ENCODE measurements at places on chromosomes 4 and X.

DNA sequence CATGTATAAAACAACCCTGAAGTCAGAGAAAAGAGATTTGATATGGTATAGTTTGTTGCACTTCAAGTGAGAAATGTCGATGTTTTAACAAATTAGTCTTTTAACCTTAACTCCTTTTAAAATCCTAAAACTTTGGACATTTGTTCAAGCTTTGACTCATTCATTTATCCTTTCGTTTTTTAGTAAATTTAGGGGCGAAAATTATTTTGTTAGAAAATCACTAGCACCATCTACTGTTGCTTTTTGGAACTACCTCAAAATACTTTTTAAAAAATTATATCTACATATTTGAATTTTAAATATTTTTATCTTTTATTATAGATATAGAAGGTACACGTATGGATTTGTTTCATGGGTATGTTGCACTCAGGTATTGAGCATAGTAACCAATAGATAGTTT, 165.1 kb upstream of the POF1B start:
- DNase-seq: no peak

DNA sequence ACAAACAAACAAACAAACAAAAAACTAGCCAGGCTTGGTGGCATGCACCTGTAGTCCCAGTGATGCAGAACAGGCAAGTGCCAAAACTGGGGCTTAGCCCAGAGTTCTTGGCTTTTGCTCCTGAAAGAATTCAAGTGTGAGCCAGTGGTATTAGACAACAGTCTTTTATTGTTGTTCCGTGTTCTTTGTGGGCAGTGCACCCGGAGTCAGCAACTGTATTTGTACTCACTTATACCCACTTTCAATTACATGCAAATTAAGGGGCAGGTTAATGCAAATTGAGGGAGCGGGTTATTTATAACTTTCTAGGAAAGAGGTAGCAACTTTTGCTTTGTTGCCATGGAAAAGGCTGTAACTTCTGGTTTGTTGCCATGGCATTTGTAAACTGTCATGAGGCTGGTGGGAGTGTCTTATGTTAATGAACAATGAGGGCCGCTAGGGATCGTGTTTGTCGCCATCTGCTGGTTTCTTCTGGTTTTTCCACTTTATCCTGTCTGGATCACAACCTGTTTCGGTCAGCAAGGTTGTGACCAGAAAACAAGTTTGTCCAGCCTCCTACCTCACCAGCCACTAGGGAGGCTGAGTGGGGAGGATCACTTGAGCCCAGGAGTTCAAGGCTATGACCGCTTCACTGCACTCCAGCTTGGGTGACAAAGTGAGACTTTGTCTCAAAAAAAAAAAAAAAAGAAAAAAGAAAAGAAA, 88.8 kb upstream of the ESX1 start:
- no peak for DNase-seq

GRCh38 chr4:45241976-45242375, 515.6 kb upstream of the GNPDA2 start:
- no peak for DNase-seq

GRCh38 chrX:79366873-79367749, at the start of gene ITM2A:
Gene ITM2A (minus strand): TSS chrX:79367334. CDS start chrX:79367215, 119 bp downstream.
- peak; percentile 14 for DNase-seq

DNA sequence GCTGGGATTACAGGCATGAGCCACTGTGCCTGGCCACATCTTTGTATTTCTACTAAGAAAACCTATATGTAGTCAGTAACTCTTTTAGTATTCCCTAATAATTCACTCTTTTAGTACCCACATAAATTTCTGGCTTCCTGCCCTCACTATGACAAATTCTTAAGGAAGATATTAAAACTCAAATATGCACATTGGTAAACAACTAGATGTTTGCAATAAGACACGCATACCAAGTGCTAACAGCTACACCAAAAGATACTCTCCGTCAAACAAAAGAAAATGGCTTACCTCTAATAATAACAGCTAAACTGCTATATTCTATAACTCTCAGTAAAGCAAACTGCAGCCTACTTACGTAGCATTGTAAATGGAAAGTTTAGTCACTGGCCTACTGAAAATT, 6.3 kb downstream of the UBA6 start:
- DNase-seq: no peak
